Ovary (tissue), 10 donors: ENCODE measurements at places on chromosomes 5 and 9. TPM values are rescaled to one million over a fixed set of nuclear protein-coding genes. Genes with fewer than 3 reads are reported as not detected.

GRCh38 chr5:176780176-176781053 lies 29.9 kb upstream of the UNC5A start:
- DNase-seq, result no peak
- H3K27ac ChIP-seq, result no peak overlapping the region
- H3K4me1 ChIP-seq, result no peaks in the 10 kb centered on the region
- H3K27me3 ChIP-seq, result no peaks in the 10 kb centered on the region

DNA sequence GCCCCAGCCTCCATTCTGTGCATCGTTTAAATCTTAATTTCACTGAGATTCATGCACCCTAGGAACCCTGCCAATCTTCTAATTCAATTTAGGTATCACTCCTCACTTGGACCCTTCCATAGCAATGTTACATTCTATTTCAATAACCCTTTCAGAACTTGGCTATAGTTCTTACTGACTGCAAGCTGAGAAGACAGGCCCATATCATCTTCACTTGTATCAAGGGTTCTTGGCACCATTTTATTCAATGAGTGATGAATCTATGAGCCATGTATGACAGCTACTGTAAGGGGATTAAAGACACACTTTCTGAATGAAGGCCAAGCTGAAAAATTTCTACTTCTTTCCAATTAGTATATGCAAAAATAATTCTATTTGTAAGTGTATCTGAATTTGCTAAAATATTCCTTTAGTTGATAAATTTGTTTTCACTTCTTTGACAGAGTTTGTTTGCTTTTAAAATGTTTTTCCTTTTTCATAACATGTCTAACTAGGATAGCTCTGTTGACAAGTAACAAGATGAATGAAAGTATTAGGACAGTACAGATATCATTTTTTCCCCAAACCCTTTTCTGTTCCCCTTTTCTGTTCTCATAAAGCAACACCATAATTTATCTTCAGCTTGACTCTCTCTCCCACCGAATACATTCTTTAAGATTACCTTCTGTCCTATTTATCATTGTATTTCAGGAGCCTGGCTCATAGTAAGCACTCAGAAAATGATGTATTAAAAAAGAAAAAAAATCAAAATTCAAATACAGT lies 9.6 kb downstream of the ITGA2 start:
- H3K27me3 ChIP-seq, result no peaks in the 10 kb centered on the region
- no peak overlapping the region for H3K27ac ChIP-seq
- no peak for DNase-seq
- no peak overlapping the region for H3K4me3 ChIP-seq
- H3K36me3 ChIP-seq, result no peaks in the 10 kb centered on the region

GRCh38 chr9:22278426-22278825 lies 168.2 kb upstream of the DMRTA1 start:
- H3K4me1 ChIP-seq, result no peaks in the 10 kb centered on the region
- H3K36me3 ChIP-seq, result no peaks in the 10 kb centered on the region
- no peak overlapping the region for H3K27ac ChIP-seq

HACD4 gene
- 3.6 TPM for total RNA-seq

DNA sequence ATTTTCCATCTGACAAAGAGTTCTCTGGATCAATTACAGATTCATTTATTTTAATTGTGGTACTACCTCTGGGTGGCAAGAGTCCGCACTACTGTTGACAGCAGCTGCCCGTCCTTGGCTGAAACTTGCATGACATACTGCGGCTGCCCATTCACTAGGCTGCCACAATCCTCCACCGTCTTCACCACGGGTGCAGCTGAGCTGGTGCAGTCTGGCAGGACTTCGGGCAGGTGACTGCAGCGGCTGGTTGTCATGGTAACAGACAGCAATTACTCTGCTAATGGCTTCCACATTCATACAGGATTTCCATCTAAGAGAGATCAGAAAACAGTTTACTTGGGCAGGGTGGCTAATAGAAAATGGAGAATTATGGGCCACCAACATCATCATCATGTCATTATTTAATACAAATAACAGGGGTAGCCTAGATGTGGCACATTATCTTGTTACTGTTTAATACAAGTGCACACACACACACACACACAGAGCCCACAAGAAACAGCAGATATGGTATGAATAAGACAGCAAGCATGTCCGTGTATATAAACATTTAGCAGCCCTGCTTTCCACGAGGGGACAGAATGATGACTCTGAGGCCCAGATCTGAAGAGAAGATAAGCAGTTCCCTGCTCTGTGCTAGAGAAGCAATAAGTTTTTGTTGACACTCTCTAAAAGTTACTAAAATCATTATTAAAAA lies 112.3 kb downstream of the MARCHF3 start:
- H3K27me3 ChIP-seq, result no peaks in the 10 kb centered on the region
- H3K4me3 ChIP-seq, result no peak overlapping the region
- no peaks in the 10 kb centered on the region for H3K36me3 ChIP-seq
- no peak overlapping the region for H3K27ac ChIP-seq
- no peak for DNase-seq
- no peaks in the 10 kb centered on the region for H3K4me1 ChIP-seq

GRCh38 chr9:70994582-70994981 lies 126.8 kb downstream of the TRPM3 start:
- H3K27ac ChIP-seq, result no peak overlapping the region
- H3K36me3 ChIP-seq, result no peaks in the 10 kb centered on the region
- no peaks in the 10 kb centered on the region for H3K4me1 ChIP-seq
- no peak for DNase-seq
- H3K4me3 ChIP-seq, result no peak overlapping the region
